ENCODE measurements at places on chromosomes 4 and X. TPM values are rescaled to one million over a fixed set of nuclear protein-coding genes. Genes with fewer than 3 reads are reported as not detected.

The MND1 gene
- total RNA-seq, result 0.17 TPM

DNA sequence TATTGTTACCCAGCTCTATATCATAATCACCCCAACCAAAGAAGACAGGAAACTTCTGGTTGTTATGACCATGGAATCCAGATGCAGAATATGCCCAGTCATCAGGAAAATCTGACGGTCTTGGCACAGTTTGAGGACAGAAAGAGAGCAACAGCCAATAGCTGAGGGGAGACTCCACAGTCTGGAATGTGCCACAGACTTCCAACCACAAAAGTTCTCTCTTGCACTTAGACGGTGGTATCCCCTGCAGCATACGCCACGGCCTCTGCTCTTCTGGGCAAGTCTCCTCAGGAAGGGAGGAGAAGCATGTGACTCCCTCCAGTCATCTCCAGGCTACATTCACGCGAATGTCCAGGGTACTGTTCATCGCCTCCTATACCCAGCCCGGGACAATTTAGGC lies 18.4 kb downstream of the ZNF827 start:
- DNase-seq, result no peak

DNA sequence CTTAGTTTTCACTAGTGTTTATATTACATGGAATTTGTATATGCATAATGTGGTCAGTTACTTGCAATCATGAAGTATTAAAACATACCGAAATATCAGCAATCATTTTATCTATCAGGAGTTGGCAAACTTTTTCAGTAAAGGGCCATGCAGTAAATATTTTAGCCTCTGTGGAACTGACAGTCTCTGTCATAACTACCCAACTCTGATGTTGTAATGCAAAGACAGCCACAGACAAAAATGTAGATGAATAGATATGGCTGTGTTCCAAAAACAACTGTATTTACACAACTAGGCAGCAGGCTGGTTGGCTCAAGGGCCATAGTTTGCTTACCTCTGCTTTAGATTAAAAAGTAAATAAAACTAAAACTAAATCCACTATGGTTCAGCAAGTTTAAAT lies 200.2 kb downstream of the HS3ST1 start:
- no peak for DNase-seq

DNA sequence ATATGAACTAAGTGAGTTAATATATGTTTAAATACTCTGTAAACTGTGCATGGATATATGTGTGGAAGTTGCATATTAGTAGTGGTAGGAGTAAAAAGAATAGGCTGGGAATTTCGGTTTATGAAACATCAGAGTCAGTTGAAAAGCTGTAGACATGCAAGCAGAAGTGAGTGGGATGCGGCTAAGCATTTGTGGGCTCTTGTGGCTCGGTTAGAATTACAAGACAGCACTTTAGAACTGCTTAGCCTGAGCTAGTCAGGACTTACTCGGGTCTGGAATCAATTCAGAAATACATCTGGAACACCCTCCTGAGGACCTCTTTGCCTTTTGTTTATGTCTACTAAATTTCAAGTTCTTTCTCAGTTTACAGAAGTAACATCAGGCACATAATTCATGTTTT lies 93.6 kb downstream of the AFF2 start:
- no peak for DNase-seq

DNA sequence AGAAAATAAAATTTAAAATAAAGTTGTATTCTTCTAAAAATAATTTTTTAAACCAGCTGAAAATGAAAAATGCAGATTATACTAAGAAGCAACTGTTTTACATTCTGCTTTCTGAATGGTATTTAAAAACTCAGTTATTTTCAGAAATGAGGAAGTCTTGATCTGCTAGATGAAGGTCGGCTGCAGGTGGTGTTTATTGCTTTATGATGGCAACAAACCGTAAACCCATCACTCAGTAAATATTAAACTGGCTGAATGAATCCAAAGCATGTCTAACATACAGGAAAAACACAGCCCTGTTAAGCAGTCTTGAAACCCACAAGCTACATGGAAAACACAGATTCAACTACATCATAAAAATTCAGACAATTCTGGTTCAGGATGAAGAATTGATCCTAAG lies 29.3 kb downstream of the DYNLT3 start:
- DNase-seq, result no peak

GRCh38 chr4:120352739-120353138 lies 286.1 kb upstream of the MAD2L1 start:
- DNase-seq, result no peak

- no peak for DNase-seq
Measured at GRCh38 chrX:46710927-46711623, 47.8 kb downstream of the SLC9A7 start.

DNA sequence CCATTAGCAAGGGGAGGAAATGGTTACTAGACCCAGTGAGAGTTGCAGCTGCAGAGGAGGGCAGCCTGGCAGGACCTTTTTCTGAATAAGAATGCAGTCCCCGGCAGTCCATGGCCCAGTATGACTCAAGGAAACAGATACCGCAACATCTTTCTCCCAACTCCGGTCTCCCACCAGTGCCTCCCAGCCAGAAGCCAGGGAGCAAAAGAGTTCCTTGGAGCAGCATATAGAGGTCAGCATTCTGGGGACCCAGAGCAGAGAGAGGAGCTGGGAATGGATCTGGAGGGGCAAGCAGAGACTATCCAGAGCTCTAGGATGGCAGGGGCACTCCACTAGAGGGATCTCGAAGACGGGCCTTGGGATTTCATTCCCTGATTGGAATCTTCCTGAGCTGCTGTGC lies 339.2 kb upstream of the AADAT start:
- DNase-seq, result no peak

GRCh38 chr4:108033348-108033747 lies 43.7 kb downstream of the HADH start:
- DNase-seq, result no peak

- no peak for DNase-seq
Measured at GRCh38 chr4:108350332-108350731, 181.6 kb upstream of the LEF1 start.

DNA sequence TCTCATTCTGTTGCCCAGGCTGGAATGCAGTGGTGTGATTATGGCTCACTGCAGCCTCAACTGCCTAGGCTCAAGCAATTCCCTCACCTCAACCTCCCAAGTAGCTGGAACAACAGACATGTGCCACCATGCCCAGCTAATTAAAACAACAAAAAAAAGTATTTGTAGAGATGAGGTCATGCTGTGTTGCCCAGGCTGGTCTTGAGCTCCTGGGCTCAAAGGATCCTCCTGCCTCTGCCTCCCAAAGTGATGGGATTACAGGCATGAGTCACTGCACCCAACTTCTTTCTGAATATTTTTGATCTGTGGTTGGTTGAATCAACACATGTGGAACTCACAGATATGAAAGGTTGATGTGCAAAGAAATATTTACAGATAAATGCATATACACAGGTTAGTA lies 18.5 kb upstream of the SEPTIN11 start:
- no peak for DNase-seq

The TMEM271 gene
- total RNA-seq, result not detected

The GAGE2A gene
- not detected for total RNA-seq

DNA sequence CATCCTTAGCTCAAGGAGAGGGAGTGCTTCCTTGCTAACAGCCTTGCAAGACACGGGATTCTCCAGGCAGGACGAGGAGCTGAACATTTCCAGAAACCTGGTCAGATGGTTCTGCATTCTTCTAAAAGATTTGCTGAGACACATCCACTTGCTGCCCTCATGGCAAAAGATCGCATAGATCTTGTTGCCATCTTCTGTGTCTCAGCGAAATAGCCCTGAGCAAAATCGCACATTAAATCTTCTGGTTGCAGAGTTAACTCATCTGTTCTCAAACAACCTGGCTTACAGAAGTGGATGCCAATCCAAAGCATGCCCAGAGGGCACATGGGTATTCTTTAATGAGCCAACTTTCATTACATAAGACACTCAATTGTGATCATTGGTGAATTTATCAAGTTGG lies 167.5 kb downstream of the PRKX start:
- no peak for DNase-seq

- DNase-seq, result no peak
Measured at GRCh38 chr4:5952286-5952974, 59.5 kb upstream of the CRMP1 start.

The QRFPR gene
- total RNA-seq, result not detected

- no peak for DNase-seq
Measured at GRCh38 chrX:31800219-31800618, 728.4 kb upstream of the FTHL17 start.

The ASB12 gene
- not detected for total RNA-seq

DNA sequence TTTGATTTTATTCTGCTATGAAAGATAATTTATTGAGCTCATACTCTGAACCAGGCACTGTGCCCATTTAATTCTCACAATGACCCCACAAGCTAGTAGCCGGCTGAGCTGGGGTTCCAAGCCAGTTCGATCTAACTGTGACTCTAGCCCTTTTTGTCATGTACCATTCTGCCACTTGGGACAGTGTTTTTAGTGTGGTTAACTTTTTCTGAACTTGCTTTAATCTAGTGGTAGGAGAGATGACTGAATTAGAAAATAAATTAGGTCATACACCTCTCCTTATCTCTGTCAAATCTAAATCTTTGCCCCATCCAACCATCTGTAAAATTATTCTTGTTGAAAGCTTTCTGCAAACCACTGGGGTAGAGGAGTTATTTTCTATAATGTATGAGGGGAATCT lies 136.0 kb downstream of the CBR4 start:
- DNase-seq, result no peak

DNA sequence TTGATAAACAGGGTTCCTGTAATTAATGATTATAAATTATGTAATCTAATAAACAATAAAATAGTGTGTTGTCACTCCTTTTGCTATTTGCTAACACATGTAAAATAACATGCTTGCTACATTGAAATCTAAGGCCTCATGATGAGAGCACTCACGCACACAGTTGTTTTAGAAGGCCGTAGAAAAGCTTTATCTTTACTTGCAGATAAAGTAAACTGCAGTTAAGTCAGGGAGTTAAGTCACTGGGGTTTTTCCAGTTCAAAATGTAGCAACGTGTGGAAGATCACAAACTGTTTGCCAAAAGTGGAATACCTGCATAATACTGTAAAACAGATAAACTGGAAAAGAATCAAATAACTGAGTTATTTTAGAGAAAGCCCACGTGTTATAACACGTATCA lies 187.3 kb upstream of the PACRGL start:
- DNase-seq, result no peak

GRCh38 chrX:101452056-101452455 lies 33.2 kb upstream of the ARMCX4 start:
- no peak for DNase-seq

The CA5B gene
- 2.9 TPM for total RNA-seq

The NXF2 gene
- total RNA-seq, result not detected

- no peak for DNase-seq
Measured at GRCh38 chr4:98341309-98341708, 80.1 kb downstream of the RAP1GDS1 start.

The GLRA3 gene
- total RNA-seq, result not detected

The TEX11 gene
- 0.14 TPM for total RNA-seq

- DNase-seq, result no peak
Measured at GRCh38 chr4:108036213-108036612, 46.5 kb downstream of the HADH start.

- DNase-seq, result peak; percentile 73
Measured at GRCh38 chr4:2791518-2792395, 1.1 kb upstream of the SH3BP2 start.

- DNase-seq, result no peak
Measured at GRCh38 chrX:21798677-21799219, 40.7 kb upstream of the MBTPS2 start.

DNA sequence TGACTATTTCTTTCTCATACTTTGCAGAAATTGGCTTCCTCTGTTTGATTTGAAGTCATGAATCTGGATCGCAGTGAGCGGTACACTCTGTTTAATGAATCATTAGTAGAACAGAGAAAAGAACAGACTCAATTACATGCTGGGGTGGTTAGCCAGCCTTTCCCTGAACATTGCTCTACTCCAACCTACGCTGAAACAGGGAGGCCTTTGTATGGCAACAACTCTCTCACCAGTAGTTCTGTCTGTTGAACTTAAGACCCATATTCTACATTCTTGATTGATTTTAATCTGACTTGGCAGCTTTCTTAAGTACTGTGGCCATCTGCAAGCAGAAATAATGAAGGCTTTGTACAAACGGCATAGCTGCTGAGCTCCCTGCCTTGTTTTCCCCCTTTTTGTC lies 19.0 kb upstream of the AP1S2 start:
- no peak for DNase-seq

GRCh38 chr4:108037884-108038283 lies 48.2 kb downstream of the HADH start:
- DNase-seq, result no peak

GRCh38 chr4:174398728-174399127 lies 115.0 kb downstream of the CEP44 start:
- no peak for DNase-seq

- no peak for DNase-seq
Measured at GRCh38 chr4:177987896-177988295, 545.7 kb upstream of the AGA start.

The HS6ST2 gene
- total RNA-seq, result under 0.01 TPM

The CCKAR gene
- total RNA-seq, result not detected

DNA sequence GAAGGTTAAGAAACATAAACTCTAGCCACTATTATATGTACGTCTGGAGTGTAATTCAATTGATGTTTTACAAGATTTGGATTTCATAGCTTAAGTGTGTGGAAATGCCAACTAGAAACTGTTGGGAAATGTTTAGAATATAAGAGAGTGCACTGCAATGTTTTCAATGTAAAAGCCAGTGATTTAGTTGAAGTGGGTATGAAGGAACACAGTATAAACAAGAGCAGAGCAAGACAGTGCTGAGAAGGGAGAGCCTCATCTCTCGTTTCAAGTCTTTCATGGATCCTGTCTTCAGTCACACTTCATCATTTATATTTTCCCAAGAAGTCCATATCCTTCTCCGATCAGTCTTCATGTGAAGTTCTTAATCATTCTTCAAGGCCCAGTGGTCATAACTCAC lies 163.9 kb upstream of the ETNPPL start:
- no peak for DNase-seq

DNA sequence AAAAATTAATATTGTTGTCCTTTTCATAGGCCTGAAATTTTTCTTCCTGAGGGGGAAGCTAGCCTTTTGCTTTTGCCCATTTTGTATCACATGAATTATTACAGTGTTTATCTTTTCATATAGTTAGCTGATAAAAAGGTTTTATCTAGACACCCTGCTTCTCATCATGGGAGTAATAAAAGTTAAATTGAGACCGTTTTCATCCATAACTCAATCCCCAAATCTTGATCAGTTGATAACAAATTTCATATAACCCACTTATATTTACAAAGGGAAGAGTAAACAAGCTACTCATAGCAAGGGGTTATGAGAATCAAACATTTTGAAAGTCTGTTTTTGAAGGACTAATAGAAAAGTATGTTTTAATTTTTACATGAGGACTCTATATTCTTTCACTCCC lies 23.5 kb upstream of the DCX start:
- DNase-seq, result no peak

- DNase-seq, result no peak
Measured at GRCh38 chr4:24655326-24655725, 71.0 kb upstream of the DHX15 start.
